ENCODE measurements at places on chromosomes 13 and 19.

DNA sequence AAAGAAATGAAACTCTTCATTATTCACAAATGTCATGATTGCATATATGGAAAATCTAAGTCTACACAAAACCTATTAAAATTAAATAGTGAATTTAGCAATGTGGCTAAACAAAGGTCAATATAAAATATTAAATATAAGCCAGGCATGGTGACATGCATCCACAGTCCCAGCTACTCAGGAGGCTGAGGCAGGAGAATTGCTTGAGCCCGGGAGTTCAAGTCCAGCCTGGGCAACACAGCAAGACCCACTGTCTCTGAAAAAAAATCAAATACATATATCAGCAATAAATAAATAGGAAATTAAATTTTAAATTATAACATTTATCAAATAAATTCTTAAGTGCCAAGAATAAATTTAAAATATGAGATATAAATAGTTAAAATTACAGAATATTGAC lies 11.9 kb downstream of the PSMC4 start:
- DNase-seq: no peak

DNA sequence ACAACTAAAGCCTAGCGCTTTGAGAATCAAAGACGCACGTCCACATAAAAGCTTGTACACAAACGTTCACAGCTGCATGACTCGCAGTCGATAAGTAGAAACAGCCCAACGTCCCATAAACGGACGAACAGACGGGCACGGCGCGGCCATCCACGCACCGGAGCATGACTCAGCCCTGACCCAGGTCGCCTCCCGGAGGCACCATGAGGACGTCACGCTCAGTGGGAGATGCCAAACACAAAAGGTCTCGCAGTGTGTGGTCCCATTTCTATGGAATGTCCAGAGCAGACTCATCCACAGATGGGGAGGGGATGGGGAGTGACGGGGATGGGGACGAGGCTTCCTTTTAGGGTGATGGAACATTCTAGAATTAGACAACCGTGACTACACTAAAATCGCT lies 9.4 kb downstream of the POLRMT start:
- peak; percentile 24 for DNase-seq

- DNase-seq: no peak
These were observed 60.6 kb upstream of the TPP2 start for GRCh38 chr13:102536196-102536595.

DNA sequence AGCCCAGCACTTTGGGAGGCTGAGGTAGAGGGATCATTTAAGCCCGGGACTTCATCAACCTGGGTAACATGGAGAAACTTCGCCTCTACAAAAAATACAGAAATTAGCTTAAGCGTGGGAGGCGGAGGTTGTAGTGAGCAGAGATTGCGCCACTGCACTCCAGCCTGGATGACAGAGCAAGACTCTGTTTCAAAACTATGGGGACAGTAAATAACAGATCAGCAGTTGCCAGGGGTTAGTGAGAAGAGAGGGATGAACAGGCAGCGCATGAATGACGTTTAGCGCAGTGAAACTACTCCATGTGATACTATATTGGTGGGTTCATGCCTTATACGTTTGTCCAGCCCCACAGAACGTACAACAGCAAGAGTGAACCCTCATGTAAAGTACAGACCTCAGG lies 7.1 kb upstream of the ICAM3 start:
- no peak for DNase-seq

- DNase-seq: no peak
These were observed at the start of gene SCGB2B2 for GRCh38 chr19:34676697-34677385. Gene SCGB2B2, minus strand, starts transcription at chr19:34677159. Its CDS starts 82,596 bp downstream, at chr19:34594563.

- DNase-seq: no peak
These were observed 35.3 kb downstream of the CEBPG start for GRCh38 chr19:33408538-33409434.

DNA sequence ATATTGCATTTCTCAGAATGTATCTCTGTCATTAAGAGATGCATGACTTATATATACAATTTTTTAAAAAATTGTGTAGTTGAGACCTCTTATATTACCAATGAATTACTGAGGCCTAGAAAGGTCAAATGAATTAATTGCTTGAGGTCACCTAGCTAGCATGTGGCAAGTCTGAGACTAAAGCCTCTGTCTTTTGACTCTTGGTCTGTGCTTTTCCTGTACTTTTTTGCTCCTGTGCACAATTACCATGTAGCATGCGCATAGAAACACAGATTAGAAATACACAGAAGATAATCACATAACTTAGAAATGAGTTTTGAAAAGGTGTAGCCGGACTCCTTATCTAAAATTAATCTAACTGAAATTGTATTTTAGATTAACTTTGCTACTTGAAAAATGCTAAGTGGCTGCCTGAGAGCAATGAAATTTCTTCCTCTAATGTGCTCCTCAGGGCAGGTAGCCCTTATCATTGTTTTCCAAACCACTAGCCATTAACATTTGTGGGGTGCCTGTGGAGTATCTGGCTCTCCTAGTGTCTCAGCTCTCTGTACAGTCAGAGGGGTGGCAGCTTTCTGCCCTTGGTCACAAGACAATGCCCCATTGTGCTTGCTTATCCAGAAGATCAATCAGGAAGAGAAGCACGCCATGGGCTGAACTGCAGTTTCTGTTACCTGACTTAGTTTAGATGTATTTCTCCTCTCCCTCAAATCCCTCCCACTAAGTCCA lies 119.6 kb downstream of the RFC3 start:
- no peak for DNase-seq

DNA sequence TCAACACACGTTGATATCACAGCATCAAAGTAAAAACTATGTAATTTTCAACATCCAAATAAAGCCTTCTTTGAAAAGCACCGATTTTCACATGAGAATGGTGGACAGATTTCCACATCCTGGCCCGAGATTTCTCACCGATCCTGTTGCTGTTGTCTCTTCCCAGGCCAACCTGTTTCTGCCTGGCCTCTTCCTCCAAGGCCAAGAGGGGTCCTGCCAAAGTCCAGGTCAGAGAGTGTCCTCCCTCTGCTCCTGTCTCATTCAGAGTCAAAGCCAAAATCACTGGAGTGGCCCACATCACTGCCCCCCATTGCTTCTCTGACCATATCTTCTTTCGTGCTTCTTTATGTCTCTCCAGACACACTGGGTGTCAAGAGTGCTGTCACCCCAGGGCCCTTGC lies 49.5 kb downstream of the CHST8 start:
- no peak for DNase-seq

GRCh38 chr13:81551036-81551435 lies 1210.1 kb upstream of the SPRY2 start:
- no peak for DNase-seq

DNA sequence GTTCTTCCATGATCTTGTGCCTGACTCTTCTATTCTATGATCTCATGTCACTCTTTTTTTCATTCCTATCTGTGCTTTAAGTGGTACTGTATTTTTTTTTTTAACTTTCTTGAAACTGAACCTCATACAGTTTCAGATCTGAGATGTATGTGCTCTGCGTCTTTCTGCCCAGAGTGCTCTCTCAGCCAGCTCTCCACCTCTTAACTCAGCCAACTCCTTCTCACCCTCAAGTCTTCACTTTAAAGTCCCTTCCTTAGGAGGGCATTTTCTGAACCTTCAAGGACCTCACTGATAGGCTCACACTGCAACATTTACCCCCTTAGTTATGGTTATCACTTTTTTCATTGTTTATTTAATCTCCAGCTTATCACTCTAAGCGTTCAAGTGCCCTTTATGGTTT lies 158.7 kb downstream of the IRS2 start:
- no peak for DNase-seq
